ENCODE measurements at places on chromosomes 6 and 20.

GRCh38 chr20:53055367-53056067 is 83.4 kb downstream of the TSHZ2 start:
- DNase-seq: no peak

GRCh38 chr6:21284166-21284565 is 309.4 kb upstream of the SOX4 start:
- no peak for DNase-seq

DNA sequence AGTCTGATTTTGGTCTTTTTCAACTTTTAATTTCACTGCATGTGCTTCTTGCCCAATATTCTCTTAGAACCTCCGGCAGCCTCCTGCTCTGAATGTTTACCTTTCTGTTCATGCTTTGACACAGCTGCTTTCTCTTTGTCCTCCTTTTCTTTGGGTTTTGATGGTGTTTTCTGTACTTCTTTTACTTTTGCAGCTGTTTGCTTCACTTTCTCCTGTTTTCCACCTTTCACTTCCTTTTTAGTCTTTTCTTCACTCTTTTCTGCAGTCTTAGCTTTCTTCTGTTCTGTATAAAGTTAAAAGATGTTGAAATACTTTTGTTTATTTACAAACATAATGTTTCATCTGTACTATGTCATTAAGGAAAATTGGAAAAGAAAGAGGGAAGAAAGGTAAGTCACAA is 133.1 kb downstream of the TRDN start:
- no peak for DNase-seq

- DNase-seq: no peak
Measured at GRCh38 chr20:48760403-48760983, 67.3 kb downstream of the PREX1 start.

DNA sequence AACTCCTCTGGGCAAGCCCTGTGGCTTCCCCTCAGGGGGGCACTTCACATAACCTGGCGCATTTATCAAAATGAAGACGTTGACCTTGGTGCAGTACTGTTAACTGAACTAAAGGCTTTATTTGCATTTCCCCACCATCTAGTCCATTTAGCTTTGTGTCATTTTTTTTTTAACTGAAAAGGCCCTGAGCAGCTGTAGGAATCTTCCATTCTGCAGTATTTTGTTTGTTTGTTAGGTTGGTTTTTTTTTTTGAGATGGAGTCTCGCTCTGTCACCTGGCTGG is 10.7 kb downstream of the TMEM181 start:
- no peak for DNase-seq

- no peak for DNase-seq
Measured at GRCh38 chr20:57483287-57484050, 41.5 kb downstream of the CTCFL start.

- no peak for DNase-seq
Measured at GRCh38 chr6:169897601-169898358, 146.4 kb downstream of the ERMARD start.

- DNase-seq: no peak
Measured at GRCh38 chr6:105493736-105494135, 90.9 kb upstream of the PREP start.

GRCh38 chr20:22420116-22420598 is 164.2 kb downstream of the FOXA2 start:
- DNase-seq: no peak

- DNase-seq: no peak
Measured at GRCh38 chr6:44494011-44494501, 106.5 kb downstream of the CDC5L start.

All from omental fat pad (tissue), 4 donors.